ENCODE measurements at places on chromosomes 1 and 21. TPM values are rescaled to one million over a fixed set of nuclear protein-coding genes. Genes with fewer than 3 reads are reported as not detected.
A peak's percentile ranks its signal among the peaks of the same experiment; 100 is the strongest.

KCNN3 gene
- total RNA-seq: 0.16 TPM

OR2T1 gene
- not detected for total RNA-seq

- no peaks in the 10 kb centered on the region for H3K27me3 ChIP-seq
- H3K4me1 ChIP-seq: no peaks in the 10 kb centered on the region
- H3K27ac ChIP-seq: no peak overlapping the region
- H3K4me3 ChIP-seq: no peak overlapping the region
These were observed 10.2 kb upstream of the HSD3B2 start for GRCh38 chr1:119404736-119405135.

PIGR gene
- not detected for total RNA-seq

GRCh38 chr1:192161976-192162375, 3.7 kb downstream of the RGS18 start:
- no peak overlapping the region for H3K27ac ChIP-seq
- no peaks in the 10 kb centered on the region for H3K27me3 ChIP-seq
- H3K4me3 ChIP-seq: no peak overlapping the region
- no peak for DNase-seq
- peaks cover 2% of the 10 kb centered on the region for H3K36me3 ChIP-seq
- H3K4me1 ChIP-seq: peaks cover 5% of the 10 kb centered on the region

GRCh38 chr1:228748431-228748830, 13.2 kb downstream of the RHOU start:
- no peaks in the 10 kb centered on the region for H3K4me1 ChIP-seq
- H3K36me3 ChIP-seq: peaks cover 7% of the 10 kb centered on the region
- DNase-seq: no peak
- peaks cover 41% of the 10 kb centered on the region for H3K27me3 ChIP-seq

GRCh38 chr1:11013160-11013531, 692 bp downstream of the TARDBP start:
- DNase-seq: no peak
- H3K36me3 ChIP-seq: peaks cover 28% of the 10 kb centered on the region
- H3K4me1 ChIP-seq: peaks cover 17% of the 10 kb centered on the region
- peak overlapping the region; percentile 81 for H3K4me3 ChIP-seq
- H3K27ac ChIP-seq: peak overlapping the region; percentile 23
- H3K27me3 ChIP-seq: no peaks in the 10 kb centered on the region

DNA sequence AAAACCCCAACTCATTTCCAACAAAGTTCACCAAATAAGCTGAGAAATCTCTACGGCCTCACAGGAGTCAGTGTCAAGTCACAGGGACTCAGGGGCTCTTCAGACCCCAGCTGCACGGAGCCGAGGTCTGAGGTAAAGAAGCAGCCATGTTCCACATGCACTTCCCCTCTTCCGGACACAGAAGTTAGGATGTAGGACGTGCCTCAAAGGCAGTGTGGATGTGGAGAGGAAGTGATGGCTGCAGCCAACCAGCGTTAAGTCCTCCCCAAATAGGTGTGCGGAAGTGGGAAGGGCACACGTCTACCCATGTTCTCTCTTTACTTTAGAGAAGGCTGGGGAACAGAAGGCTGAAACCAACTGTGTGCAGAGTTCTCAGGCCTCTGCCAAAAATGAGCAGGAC, 14.6 kb upstream of the NCF2 start:
- H3K4me1 ChIP-seq: peaks cover 44% of the 10 kb centered on the region
- no peaks in the 10 kb centered on the region for H3K36me3 ChIP-seq
- H3K27me3 ChIP-seq: no peaks in the 10 kb centered on the region
- DNase-seq: no peak
- H3K4me3 ChIP-seq: no peak overlapping the region

DNA sequence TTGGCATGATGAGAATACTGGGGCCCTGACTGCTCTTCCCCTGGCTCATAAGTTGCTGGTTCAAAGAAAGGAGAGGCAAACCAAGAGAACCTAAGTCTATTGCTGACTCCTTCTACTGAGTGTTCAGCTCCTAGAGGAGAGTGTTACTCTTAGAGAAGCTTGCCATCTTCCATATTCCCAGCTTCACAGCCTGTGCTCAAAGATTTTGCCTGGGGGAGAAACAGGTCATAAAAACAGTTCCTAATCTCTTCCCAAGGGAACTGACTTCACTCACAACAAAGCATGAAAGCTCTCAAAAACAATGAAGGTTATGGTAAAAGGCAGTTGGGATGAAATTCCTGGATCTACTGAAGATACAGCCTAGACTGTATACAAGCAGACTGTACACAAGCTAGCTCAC, 37.1 kb downstream of the LRRC40 start:
- H3K4me1 ChIP-seq: peaks cover 13% of the 10 kb centered on the region
- H3K27ac ChIP-seq: peak overlapping the region; percentile 31
- H3K4me3 ChIP-seq: no peak overlapping the region
- no peak for DNase-seq

DNA sequence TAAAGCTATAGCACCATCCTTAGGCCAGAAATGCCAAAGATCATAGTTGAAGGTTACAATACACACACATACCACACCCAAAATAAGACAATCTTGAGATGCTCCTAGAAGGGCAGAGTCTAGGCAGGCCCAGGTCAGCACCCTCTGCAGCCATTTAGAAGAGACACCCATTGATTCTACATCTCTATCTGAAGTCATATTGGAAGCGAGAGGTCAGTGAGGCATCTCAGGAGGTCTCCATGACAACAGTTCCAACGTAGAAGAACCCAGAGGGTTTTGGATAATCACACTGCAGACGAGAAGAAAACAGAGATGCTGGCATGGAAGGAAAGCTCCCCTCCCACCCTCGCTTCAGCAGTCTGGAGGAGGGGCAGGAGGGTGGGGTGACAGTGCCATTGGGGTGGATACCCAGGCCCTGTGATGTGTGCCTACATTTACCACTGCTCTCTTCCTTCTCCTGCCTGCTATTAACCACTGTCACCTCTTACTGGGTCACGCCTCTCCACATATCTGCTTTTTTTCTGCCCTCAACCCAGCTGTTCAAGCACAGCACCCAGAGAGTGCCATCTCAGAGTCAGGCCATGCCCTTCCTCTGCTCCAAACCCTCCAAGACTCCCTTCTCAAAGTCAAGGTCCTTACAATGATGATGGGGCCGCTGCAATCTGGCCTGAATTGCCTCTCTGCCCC, 6.2 kb downstream of the TMCO4 start:
- DNase-seq: no peak
- H3K36me3 ChIP-seq: peaks cover 3% of the 10 kb centered on the region

C1orf116 gene
- not detected for total RNA-seq

GRCh38 chr1:201505503-201505890, 1.4 kb downstream of the CSRP1 start:
- peaks cover 42% of the 10 kb centered on the region for H3K4me1 ChIP-seq
- H3K36me3 ChIP-seq: no peaks in the 10 kb centered on the region
- DNase-seq: no peak
- no peaks in the 10 kb centered on the region for H3K27me3 ChIP-seq
- peak overlapping the region; percentile 88 for H3K27ac ChIP-seq
- H3K4me3 ChIP-seq: no peak overlapping the region

GRCh38 chr21:15820852-15821379, 91.1 kb downstream of the USP25 start:
- no peak overlapping the region for H3K27ac ChIP-seq

DNA sequence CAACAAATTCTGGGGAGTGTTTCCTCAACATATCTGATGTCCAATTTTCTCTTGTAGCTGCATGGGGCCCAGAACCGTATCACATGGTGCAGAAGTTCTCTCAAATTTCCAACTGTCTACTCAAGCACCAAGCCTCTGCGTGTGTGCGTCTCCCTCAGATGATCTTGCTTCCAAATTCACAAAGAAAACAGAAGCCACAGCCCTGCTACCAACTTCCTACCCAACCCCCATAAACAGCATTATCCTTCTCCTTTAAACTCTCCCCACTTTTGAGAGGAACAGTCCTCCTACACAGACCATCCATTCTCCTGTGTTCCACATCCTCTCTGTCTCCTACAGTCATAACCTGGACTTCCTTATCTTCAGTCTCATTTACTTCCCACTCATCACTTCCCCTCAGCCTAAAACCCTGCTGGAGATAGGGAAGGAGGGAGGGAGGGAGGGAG, 354.1 kb downstream of the SMYD3 start:
- no peak overlapping the region for H3K4me3 ChIP-seq
- no peak for DNase-seq
- no peaks in the 10 kb centered on the region for H3K27me3 ChIP-seq
- peaks cover 10% of the 10 kb centered on the region for H3K4me1 ChIP-seq

IL20 gene
- not detected for total RNA-seq

- no peak for DNase-seq
- H3K27ac ChIP-seq: peak overlapping the region; percentile 92
- no peaks in the 10 kb centered on the region for H3K27me3 ChIP-seq
- peaks cover 34% of the 10 kb centered on the region for H3K4me1 ChIP-seq
- no peaks in the 10 kb centered on the region for H3K36me3 ChIP-seq
These were observed 394.8 kb downstream of the USP25 start for GRCh38 chr21:16124378-16125138.

BGLAP gene
- 0.52 TPM for total RNA-seq

FBXO44 gene
- 29.6 TPM for total RNA-seq

- DNase-seq: no peak
- H3K4me1 ChIP-seq: peaks cover 24% of the 10 kb centered on the region
- H3K4me3 ChIP-seq: peak overlapping the region; percentile 1
- H3K36me3 ChIP-seq: peaks cover 14% of the 10 kb centered on the region
- H3K27me3 ChIP-seq: no peaks in the 10 kb centered on the region
- H3K27ac ChIP-seq: peak overlapping the region; percentile 78
These were observed 68.2 kb downstream of the CLSTN1 start for GRCh38 chr1:9755441-9755995.

GRCh38 chr1:232339073-232339472, 290.9 kb downstream of the SIPA1L2 start:
- DNase-seq: no peak
- no peak overlapping the region for H3K27ac ChIP-seq
- peaks cover 9% of the 10 kb centered on the region for H3K27me3 ChIP-seq
- H3K36me3 ChIP-seq: peaks cover 2% of the 10 kb centered on the region

DNA sequence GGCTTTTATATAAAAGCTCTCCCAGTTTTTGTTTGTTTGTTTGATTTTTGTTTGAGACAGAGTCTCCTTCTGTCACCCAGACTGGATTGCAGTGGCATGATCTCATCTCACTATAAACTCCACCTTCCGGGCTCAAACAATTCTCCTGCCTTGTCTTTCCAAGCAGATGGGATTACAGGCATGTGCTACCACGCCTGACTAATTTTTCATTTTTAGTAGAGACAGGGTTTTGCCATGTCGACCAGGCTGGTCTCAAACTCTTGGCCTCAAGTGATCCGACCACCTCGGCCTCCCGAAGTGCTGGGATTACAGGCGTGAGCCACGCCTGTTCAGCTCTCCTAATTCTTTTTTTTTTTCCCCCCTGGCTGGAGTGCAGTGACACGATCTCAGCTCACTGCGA, 4.4 kb downstream of the PCAT6 start:
- DNase-seq: no peak
- peaks cover 14% of the 10 kb centered on the region for H3K4me1 ChIP-seq
- no peaks in the 10 kb centered on the region for H3K36me3 ChIP-seq
- no peak overlapping the region for H3K4me3 ChIP-seq
- H3K27ac ChIP-seq: no peak overlapping the region
- H3K27me3 ChIP-seq: peaks cover 18% of the 10 kb centered on the region

GRCh38 chr1:64497088-64497883, 27.4 kb downstream of the CACHD1 start:
- peaks cover 3% of the 10 kb centered on the region for H3K27me3 ChIP-seq
- peaks cover 17% of the 10 kb centered on the region for H3K4me1 ChIP-seq
- no peaks in the 10 kb centered on the region for H3K36me3 ChIP-seq
- no peak for DNase-seq

OR6K3 gene
- total RNA-seq: not detected

- H3K27ac ChIP-seq: no peak overlapping the region
- no peak for DNase-seq
- H3K4me1 ChIP-seq: peaks cover 14% of the 10 kb centered on the region
- H3K36me3 ChIP-seq: no peaks in the 10 kb centered on the region
- no peak overlapping the region for H3K4me3 ChIP-seq
- peaks cover 29% of the 10 kb centered on the region for H3K27me3 ChIP-seq
These were observed 11.3 kb upstream of the MCOLN3 start for GRCh38 chr1:85059563-85059962.

- no peak overlapping the region for H3K4me3 ChIP-seq
- peaks cover 13% of the 10 kb centered on the region for H3K4me1 ChIP-seq
- DNase-seq: no peak
- H3K36me3 ChIP-seq: peaks cover 42% of the 10 kb centered on the region
These were observed 29.5 kb downstream of the CD46 start for GRCh38 chr1:207781312-207781711.

- peaks cover 1% of the 10 kb centered on the region for H3K36me3 ChIP-seq
- H3K4me3 ChIP-seq: no peak overlapping the region
- no peak for DNase-seq
- H3K4me1 ChIP-seq: peaks cover 41% of the 10 kb centered on the region
These were observed 10.3 kb downstream of the ADGRB2 start for GRCh38 chr1:31753707-31754349.

DNA sequence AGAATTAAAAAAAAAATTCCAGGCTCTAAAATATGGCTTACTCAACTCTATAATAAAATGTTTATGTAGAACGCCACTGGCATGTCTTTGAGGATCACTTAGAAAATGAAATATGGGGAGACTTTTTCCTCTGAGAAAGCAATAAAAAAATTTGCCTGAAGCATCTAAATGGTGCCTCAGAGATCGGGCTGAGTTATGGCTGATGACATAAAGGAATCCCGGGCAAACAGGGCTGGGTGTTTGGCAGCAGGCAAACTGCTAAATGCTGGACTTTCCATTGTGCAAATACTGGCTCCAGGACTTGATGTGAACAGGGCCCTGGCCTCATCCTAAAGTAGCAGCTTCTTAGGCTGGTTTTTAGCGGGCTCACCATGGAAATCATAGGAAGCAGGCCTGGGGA, 44.5 kb upstream of the C1orf87 start:
- peak overlapping the region; percentile 17 for H3K27ac ChIP-seq
- DNase-seq: no peak
- no peak overlapping the region for H3K4me3 ChIP-seq

KLHDC7A gene
- total RNA-seq: not detected

GRCh38 chr1:203437696-203438315, 37.8 kb upstream of the PRELP start:
- peaks cover 12% of the 10 kb centered on the region for H3K27me3 ChIP-seq
- H3K27ac ChIP-seq: no peak overlapping the region
- H3K36me3 ChIP-seq: no peaks in the 10 kb centered on the region
- H3K4me1 ChIP-seq: peaks cover 20% of the 10 kb centered on the region

DNA sequence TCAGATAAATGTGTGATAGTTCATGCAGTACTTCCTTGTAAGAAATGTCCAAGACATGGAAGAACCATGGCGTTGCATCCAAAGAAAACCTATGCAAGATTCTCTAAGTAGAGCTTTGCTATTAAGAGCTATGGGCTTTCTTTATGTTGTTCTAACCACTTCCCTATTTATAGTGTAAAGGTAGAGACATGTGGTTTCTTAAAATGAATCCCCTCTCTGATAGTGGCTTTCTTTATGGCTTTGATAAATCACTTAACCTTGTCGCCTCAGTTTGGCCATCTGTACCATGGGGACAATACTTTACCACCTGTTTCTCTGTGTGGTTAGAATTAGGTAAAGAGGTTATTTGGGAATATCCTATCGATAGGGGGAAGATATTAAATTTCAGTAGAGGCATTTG, 305.5 kb downstream of the NFIA start:
- peaks cover 60% of the 10 kb centered on the region for H3K36me3 ChIP-seq
- H3K4me1 ChIP-seq: peaks cover 22% of the 10 kb centered on the region
- H3K27ac ChIP-seq: no peak overlapping the region
- H3K4me3 ChIP-seq: no peak overlapping the region
- no peak for DNase-seq

All from osteocyte (in vitro differentiated cells).